ENCODE measurements at places on chromosomes 4 and X.

- DNase-seq, result no peak
Observed at GRCh38 chr4:963276-964225, 9.8 kb downstream of the DGKQ start.

DNA sequence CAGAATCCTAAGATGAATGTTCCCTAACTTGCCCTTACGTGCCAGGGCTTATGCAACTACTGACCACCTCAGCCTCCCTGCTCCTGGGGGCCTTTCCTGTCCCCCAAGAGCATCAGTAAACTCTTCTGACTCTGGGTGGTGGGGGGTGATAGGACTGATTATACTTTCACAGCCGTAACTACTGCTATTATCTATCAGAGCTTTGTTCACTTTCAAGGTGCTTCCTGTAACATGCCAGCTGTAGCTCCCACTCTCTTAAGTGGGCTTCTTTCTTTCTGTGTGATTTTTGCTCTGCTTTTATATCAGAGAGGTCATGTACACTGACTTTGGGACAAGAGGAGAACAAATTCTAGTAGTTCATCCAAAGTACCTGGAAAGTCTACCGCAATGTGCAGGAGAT is 25.3 kb downstream of the SPINK2 start:
- no peak for DNase-seq

DNA sequence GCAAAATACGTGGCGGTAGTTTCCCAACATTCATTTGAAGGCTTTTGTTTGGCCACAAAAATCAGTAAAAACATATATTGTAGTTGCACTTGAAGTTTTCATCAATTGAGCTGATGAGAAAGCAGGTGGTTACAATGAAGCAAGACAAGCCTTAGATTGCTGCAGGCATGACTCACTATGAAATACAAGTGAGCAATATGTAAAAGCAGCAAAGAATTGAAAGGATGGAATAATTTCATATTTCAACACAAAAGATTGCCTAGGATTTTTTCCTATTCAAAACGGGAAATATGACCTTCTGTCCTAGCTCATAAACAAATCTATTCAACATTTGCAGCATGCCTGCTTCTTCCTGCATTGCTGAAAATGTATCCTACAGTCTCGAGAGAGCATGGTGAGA is 190.9 kb upstream of the BANK1 start:
- DNase-seq, result no peak

DNA sequence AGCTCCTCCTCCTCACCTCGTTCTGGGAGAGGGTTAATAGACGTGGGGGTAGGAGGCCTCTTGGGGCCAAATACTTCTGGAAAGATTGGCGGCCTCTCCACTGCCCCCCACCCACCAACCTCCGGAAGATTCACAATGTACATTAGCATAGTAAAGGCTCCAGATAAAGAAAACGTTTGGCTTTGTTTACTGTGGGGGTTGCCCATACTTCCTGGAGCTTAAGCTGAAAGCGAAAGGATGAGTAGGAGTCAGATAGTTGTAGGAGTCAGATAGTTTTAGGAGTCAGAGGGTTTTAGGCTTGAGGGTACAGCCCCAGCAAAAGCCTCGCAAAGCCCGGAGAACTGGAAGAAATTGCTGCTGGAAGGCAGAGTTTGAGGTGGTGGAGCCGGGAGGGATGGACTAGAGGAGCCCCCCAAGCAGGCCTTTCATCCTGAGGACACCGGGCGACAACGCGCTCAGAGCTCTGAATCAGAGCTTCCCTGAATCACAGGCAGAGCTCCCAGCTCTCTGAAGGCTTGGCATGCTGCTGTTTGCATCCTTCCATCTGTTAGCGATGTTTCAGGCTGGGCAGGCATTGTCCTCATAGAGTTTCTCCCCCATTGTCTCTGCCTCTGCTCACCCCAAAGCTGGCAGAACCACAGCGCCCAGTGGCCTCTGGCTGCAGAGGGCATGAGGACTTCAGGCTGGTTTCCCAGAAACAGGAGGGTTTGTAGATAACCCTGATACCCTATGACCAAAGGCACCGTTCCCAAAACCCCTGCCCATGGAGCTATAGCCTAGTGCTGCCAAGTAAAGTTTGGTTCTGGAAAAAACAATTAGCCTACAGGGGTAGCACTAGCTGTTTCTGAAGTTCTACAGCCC is 280.7 kb downstream of the BCOR start:
- no peak for DNase-seq

DNA sequence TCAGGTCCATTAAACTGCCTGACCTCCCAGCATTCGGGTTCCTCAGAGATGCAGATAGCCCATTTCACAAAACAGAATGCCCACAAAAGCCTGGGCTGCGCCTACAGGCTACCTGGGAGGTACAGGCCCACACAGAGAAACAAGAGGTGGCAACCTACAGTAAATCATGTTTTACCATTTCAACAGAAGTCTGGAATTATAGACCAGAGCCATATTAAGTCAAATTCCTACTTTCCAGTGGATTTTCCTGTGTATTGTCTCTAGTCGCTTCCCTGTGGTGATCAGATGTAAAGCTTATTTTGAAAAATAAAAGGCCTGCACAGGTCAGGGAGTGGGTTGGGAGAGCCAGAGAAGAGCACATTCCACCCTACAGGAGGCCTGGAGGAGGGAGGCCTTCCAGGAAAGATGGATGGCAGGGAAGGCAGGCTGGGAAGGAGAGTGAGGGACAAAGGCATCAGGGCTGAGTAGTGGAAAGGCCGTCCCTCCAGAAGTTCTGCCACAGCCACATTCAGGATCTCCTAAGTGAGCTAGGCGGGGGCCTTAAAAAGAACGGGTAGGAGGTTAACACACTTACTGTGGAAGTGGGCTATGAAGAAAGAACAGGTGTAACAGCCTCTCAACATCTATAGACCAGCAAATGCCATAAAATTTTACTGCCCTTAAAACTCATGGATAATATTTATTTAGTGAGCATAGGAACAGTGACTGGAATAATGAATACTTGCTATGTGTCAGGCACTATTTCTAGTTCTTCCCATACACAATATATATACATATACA is 19.0 kb upstream of the USO1 start:
- no peak for DNase-seq

Measured in stimulated activated CD4-positive, alpha-beta T cell treated with anti-CD3 and anti-CD28 coated beads, Interleukin-1b, Interleukin-23, amount 100 ng/mL, for 1 hour (primary cell).